Epithelial cell of prostate (primary cell): ENCODE measurements at places on chromosomes 1 and 21.

DNA sequence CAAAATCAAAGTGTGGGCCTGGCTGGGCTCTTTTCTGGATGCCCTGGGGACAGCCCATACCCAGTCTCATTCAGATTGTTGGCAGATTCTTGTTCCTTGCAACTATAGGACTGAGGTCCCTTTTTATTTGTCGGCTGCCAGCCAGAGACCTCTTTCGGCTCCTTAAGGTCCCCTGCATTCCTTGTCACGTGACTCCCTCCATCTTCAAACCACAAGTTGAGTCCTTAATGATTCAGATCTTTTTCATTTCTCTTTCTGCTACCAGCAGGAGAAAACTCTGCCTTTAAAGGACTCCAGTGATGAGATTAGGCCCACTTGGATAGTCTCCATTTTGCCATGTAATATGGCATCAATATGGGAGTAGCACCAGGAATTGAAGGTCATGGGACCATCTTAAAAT lies 48.6 kb downstream of the PATJ start:
- DNase-seq: no peak

- no peak for DNase-seq
Observed at GRCh38 chr1:172500207-172500606, 32.7 kb upstream of the SUCO start.

GRCh38 chr1:53326598-53327181 lies 1.2 kb downstream of the LRP8 start:
- DNase-seq: no peak

- DNase-seq: no peak
Observed at GRCh38 chr1:180311011-180311730, 81.1 kb downstream of the LHX4 start.

GRCh38 chr1:44497422-44498170 lies 92.5 kb downstream of the RNF220 start:
- no peak for DNase-seq

GRCh38 chr1:177863796-177864195 lies 106.1 kb downstream of the SEC16B start:
- no peak for DNase-seq

- DNase-seq: no peak
Observed at GRCh38 chr21:28906841-28907240, 85.8 kb downstream of the LTN1 start.

DNA sequence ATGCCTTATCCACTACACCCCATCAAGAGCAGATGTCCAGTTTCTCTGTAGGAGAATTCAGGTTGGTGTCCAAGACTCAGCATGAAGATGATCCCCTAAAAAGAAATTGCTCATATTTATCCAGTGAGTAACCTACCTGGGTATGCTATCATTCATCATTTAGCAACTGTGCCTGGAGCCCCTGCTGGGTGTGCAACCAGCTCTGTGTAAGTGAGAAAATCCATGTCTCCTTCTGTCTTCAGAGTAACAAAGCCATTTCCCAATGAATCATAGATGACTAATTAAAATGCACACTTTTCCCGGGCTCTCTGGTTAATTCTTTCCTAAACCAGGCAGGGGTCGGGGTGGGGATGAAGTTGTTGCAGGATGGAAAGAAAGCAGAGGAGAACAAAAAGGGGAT lies 35.8 kb downstream of the OLFML3 start:
- no peak for DNase-seq

- no peak for DNase-seq
Observed at GRCh38 chr1:31510853-31511789, 65.2 kb upstream of the TINAGL1 start.
